SJSA1 (cell line): ENCODE measurements at places on chromosomes 4 and X. TPM values are rescaled to one million over a fixed set of nuclear protein-coding genes. Genes with fewer than 3 reads are reported as not detected.

DNA sequence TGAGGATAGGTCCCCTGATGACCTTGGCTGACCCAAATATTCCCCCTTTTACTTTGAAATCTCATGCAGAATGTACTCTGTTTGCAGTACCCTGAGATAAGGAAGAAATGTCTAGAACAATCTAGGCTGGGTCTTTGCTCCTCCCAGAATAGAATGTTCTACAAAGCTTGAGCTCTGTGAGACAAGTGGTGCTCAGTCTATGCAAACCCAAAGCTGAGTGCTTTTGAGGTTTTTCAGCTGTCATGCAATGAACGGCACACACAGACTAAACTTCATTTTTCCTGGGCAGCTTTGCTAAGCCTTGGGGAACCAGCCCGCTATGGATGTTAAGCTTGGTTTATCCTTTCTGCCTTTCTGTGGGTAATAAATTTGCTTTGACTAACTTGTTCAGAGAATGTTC is 513.6 kb downstream of the FAT4 start:
- DNase-seq, result no peak
- H3K27me3 ChIP-seq, result no peaks in the 10 kb centered on the region
- peaks cover 30% of the 10 kb centered on the region for H3K4me1 ChIP-seq
- H3K36me3 ChIP-seq, result no peaks in the 10 kb centered on the region

- no peaks in the 10 kb centered on the region for H3K27me3 ChIP-seq
- peaks cover 26% of the 10 kb centered on the region for H3K4me1 ChIP-seq
- H3K4me3 ChIP-seq, result no peak overlapping the region
- H3K36me3 ChIP-seq, result no peaks in the 10 kb centered on the region
- no peak for DNase-seq
Measured at GRCh38 chrX:34879886-34880285, 62.7 kb upstream of the FAM47B start.

PSMD10 gene
- total RNA-seq, result 110 and 143 TPM in 2 replicates

TMEM255A gene
- total RNA-seq, result 0.16 TPM in 1 of 2 replicates, not detected in the other

DNA sequence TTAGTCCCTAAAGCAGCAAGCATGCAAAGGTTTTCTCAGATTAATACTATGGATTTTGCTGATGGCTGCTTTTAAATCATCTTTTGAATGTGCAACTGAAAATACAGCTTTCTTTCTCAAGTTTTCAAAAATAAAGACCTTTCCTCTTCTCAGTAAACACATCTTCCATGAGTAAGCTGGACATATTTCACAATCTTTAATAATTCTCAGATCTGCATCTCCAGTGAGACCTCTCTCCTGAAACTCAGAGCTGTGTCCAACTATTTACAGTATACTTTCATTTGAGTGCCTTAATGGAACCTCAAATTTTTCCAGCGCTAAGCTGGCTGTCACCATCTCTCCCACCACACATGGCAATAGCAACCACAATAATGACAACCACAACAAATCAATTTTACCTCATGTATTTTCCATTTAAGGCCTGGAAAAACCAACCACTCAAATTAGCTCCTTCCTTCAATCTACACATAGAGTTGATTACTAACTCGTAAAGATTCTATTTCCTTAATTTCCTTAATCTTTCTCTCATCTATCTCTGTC is 192.4 kb upstream of the RPL34 start:
- no peak overlapping the region for H3K27ac ChIP-seq
- H3K36me3 ChIP-seq, result no peaks in the 10 kb centered on the region
- DNase-seq, result no peak
- no peaks in the 10 kb centered on the region for H3K27me3 ChIP-seq

DNA sequence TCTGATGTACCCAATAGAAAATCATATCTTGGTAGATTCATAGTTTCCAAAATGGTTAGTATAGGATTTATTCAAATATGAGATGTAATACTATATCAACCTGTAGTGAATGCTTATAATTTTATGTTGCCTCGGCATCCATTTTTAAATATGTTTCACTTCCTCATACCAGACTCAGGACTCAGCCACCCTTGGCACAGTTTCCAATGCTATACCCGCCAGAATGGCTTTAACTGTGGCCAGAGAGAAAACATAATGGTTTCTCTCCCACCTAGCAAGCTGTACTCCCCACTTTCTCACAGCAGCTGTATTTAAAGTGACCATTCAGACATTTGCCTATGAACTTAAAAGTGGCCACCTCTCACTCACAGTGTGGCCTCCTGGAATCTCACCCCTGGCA is 466.6 kb upstream of the PABPC4L start:
- no peak for DNase-seq
- H3K27ac ChIP-seq, result no peak overlapping the region
- no peaks in the 10 kb centered on the region for H3K27me3 ChIP-seq
- H3K4me3 ChIP-seq, result no peak overlapping the region

- peaks cover 52% of the 10 kb centered on the region for H3K4me1 ChIP-seq
- no peaks in the 10 kb centered on the region for H3K27me3 ChIP-seq
- no peak overlapping the region for H3K4me3 ChIP-seq
- H3K27ac ChIP-seq, result peak overlapping the region; percentile 25
- H3K36me3 ChIP-seq, result no peaks in the 10 kb centered on the region
Measured at GRCh38 chr4:186826006-186826405, 102.3 kb upstream of the FAT1 start.
